Fibroblast of the aortic adventitia (primary cell): ENCODE measurements at places on chromosomes 12 and 14.
A peak's percentile ranks its signal among the peaks of the same experiment; 100 is the strongest.

- no peak for DNase-seq
Observed at GRCh38 chr12:5429741-5430557, 2.0 kb upstream of the NTF3 start.

DNA sequence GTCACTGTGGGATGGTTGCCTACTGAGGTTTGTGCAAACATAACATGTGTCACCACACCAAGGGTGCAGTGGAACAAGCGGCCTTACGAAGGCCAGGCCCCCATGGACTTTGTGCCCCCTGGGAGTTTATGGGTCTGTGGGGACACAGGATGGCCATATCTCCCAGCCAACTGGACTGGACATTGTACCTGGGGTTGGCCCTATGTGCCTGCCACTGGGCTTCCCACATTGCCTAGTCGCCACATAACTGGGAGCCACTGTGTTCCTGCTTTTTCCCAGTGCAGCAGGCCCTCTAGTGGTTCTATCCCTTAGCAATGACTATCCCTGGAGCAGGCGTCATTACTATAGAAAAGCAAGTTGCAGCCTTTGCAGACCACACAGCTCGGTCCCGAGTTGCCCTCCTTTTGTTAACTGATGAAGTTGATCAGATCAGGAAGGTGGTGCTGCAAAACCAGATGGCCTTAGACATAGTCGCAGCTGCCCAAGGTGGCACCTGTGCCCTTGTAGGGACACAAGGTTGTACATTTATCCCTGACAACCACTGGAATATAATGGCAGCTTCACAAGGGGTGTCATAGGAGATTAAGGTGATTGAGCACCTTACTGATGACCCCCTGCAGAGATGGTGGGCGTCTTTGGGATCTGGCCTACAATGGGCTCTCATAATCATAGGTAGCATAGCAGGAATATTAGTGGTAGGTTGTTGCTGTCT, 15.2 kb upstream of the RNASE12 start:
- peak; percentile 50 for DNase-seq

DNA sequence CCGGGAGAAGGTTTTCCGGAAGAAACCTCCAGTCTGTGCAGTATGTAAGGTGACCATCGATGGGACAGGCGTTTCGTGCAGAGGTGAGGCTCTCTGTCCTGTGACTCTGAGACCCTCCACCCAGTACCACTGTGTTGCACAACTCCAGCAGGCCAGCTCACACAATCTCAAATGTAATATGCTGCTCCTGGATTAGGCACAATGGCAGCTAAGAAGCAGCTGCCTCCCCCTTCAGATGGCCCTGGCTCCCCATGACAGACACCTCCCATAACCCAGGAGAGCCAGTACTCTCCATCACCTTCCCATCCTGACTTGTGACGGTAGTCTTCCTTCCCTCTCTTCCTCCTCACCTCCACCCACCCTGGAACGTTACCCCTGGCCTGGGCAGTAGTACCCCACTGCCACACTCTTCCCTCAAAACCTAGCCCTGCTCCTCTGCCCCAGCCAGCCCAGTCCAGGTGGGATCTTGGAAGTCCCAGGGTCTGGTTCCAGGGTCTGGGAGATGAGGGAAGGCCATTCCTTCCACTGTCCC, 2.1 kb downstream of the TNS2 start:
- no peak for DNase-seq

- no peak for DNase-seq
Observed at GRCh38 chr14:99321955-99322730, 50.1 kb upstream of the BCL11B start.

DNA sequence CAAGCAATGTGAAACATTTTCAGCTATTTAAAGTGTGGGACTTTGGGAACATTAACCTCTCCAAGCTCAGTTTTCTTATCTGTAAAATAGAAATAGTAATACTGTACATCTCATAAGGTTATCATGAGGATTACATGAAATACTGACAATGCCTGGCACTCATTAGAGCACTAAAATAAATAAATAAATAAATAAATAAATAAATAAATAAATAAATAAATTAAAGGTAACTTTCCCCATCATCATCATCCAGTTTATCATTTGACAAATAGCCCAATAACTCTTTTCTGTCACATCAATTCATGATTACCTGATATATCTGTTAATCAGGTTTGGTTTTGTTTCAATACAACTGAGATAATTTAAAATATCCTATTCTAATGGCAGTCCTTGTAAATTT, 48.5 kb downstream of the EFCAB11 start:
- DNase-seq = no peak

GRCh38 chr14:52031781-52032180, 37.1 kb downstream of the NID2 start:
- peak; percentile 99 for DNase-seq

GRCh38 chr12:120091371-120092090, 25.0 kb downstream of the RAB35 start:
- DNase-seq = no peak

GRCh38 chr12:55024575-55024974, 4.8 kb downstream of the NEUROD4 start:
- DNase-seq = no peak

- no peak for DNase-seq
Observed at GRCh38 chr12:1934068-1934467, 15.6 kb upstream of the CACNA2D4 start.

DNA sequence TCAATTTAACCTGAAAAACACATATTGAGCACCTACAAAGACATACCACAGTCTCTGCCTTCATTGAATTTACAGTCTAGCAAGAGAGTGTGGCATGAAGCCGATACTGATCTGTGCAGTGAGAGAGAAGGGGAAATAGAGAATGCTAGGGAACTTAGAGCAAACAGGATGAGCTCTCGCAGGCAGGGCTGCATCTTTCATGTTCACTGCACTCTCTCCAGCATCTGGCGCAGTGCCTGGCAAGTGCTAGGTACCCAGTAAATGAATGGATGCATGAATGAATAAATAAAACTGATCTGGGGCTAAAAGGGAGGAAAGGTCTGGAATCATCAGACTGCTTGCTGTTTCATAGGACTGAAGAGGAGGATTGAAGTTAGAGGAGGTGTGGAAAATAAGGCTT, 256.5 kb upstream of the NPAS3 start:
- no peak for DNase-seq

GRCh38 chr12:110284597-110284996, 3.5 kb downstream of the ATP2A2 start:
- no peak for DNase-seq

- DNase-seq = peak; percentile 15
Observed at GRCh38 chr14:77965919-77966435, 166.1 kb downstream of the ADCK1 start.

GRCh38 chr12:29706311-29706710, 77.4 kb downstream of the TMTC1 start:
- DNase-seq = no peak

- DNase-seq = peak; percentile 34
Observed at GRCh38 chr12:75738486-75738885, 227.1 kb upstream of the KRR1 start.

DNA sequence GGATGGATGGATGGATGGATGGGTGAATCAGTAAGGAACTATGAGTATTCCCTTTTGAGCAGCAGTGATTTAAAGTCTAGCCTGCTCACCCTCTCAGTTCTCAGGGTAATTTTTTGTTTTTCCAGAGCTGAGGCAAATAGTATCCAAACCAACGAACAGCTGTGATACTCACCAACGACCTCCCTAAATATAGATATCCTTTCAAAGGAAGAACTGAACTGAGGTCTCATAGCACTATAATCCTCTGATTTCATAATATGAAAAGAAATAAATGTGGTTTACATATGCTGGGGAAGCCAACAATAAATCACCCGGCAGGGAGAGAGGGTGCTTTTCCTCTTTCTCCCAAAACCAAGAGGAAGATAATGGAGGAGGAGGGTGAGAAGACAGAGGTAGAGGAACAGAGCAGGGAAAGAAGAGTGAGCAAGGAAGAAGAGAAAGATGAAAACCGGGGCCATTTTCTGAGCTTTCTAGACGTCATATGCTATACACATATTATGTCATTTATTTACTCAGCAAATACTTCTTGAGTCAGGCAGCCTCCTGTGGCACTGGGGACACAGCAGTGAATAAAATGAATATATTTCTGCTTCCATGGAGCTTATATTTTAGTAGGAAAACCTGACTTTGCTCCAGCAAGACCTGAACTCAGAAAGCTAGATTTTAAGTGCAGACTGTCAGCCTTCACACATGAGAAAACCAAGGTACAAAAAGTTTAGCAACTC, 710.7 kb upstream of the TBX3 start:
- DNase-seq = no peak

GRCh38 chr14:68384335-68384734, 408.5 kb downstream of the ZFP36L1 start:
- no peak for DNase-seq

DNA sequence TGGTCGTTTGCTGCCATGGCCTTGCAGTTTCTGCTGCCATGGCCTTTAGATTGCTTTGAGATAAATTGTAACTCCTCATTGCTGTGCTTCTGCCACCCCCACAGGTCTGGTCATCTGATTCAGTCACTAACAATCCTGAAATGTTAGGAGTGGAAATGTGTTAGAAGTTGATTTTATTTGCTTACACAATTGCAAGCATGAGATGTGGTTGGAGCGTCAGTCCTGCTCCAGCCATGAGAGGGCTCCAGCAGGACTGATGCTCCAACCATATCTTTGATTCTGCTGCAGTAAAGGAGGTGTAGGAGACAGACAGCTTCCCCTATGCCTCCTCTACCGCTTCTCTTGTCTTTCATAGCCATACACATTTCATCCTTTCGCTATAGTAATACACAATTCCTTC, 226.8 kb upstream of the RGS6 start:
- no peak for DNase-seq

DNA sequence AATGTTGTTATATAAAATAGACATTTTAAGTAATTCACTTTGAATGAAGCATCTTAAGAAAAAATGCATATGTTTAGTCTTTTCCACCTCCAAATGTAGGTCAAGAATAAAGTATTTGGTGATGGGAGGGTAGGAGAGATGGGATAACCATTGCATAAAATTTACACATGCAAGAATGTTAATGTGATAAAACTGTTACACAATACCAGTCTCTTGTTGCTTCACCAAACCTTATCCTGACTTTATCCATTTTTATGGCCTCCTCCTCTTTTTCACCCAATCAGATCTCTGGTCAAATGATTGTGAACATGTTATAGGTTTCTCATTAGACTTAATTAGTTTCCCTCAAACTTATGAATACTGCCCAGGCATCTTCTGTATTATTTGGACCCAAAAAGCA, 994.5 kb upstream of the FLRT2 start:
- DNase-seq = no peak

DNA sequence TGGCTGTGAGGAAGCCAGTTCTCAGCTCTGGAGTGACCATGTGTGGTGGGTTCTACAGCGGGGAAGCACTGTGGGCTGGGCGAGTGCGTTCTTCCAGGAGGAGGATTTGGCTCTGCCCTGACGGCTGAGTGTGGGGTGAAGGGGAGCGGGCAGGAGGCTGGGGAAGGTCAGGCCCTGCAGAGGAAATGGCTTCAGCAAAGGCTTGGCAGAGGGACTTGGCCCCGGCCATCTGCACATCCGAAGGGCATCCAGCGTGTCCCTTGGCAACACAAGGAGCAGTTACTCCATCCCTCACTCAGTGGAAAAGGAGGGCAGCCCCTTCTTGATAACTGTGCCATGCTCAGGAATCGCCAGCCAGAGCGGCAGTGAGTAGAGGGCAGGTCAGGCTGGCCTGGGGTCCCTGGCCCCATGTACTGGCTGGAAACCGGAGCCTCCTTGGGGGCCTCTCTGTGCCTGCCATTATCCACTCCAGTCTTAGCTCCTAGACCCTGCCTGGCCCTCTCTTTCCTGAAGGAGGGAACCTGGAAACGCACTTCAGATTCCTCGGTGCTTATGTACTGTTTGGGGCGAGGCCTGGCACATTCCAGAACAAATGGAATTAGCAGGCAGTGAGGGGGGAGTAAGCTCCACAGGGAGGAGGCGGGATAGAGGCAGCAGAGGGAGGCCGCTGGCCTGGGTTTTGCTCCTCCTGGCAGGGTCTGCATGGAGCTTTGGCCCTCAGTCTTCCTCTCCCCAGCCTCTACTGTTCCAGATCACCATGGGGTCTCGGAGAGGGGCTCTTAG, 133.6 kb upstream of the NCOR2 start:
- peak; percentile 87 for DNase-seq

DNA sequence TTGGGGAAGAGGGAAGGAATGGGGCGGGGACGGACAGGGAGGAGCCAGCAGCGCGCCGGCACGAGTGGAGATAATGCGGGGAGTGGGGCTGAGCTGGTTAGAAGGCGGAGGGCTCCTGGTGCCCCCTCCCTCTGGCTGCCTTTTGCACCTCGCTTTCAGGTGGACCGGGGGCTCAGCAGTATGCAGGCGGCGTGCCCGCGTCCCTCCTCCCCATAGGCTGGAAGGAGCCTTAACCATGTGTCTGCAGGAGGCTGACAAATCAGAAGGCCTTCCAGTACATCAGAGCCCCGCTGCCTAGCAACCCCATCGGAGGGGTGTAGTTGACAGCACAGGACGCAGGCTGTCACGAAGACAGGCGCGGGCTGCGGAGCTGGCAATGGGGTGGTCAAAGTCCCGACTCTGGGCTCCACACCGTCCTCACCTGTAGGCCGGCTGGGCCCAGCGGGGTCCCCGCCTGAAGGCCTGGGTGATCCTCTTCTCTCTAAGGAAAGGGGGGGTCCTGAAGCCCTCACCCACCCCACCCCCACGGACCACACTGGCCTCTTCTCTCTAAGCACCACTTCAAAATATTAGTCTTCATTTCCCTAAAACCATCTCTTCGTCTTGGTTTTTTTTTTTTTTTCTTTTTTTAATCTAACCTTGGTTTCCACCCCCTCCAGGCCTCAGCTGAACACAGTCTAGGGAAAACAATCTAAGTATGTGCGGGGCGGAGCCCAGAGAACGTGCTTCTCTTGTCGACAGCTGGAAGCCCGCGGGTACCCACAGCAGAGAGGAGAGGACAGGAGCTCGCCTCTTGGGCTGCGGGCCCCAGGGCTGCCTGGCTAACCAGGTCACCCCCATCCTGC, 44.5 kb downstream of the KDM2B start:
- DNase-seq = peak; percentile 83

GRCh38 chr12:48978291-48978740, at the start of gene WNT1:
Gene WNT1, plus strand, starts transcription at chr12:48978322. Its CDS starts 329 bp downstream, at chr12:48978651.
- no peak for DNase-seq

GRCh38 chr12:21165048-21165447, 34.1 kb downstream of the SLCO1B1 start:
- no peak for DNase-seq

- no peak for DNase-seq
Observed at GRCh38 chr12:24075650-24076049, 126.2 kb upstream of the SOX5 start.
